ENCODE measurements at places on chromosomes 13 and 19. TPM values are rescaled to one million over a fixed set of nuclear protein-coding genes. Genes with fewer than 3 reads are reported as not detected.

The CAMSAP3 gene
- 0.23 TPM for total RNA-seq

The ANGPTL8 gene
- not detected for total RNA-seq

The CRB3 gene
- total RNA-seq, result 0.46 TPM

The CBY2 gene
- total RNA-seq, result not detected

The UPK1A gene
- 0.59 TPM for total RNA-seq

The CEACAM19 gene
- 1.3 TPM for total RNA-seq

The CRTC1 gene
- total RNA-seq, result 7.0 TPM

The MYO1F gene
- total RNA-seq, result 47.4 TPM

The ZMYM2 gene
- 73.2 TPM for total RNA-seq

The PLEKHJ1 gene
- 75.7 TPM for total RNA-seq

The EXOC3L2 gene
- not detected for total RNA-seq

The MED4 gene
- total RNA-seq, result 56.1 TPM

The ACTMAP gene
- total RNA-seq, result 13.2 TPM

The GNA15 gene
- 174 TPM for total RNA-seq

The PDX1 gene
- total RNA-seq, result not detected

The OR7D2 gene
- 0.37 TPM for total RNA-seq

The SIGLEC5 gene
- not detected for total RNA-seq

The ZNF132 gene
- 3.2 TPM for total RNA-seq

The MBD3L3 gene
- not detected for total RNA-seq

The RNF17 gene
- not detected for total RNA-seq

The DHDH gene
- total RNA-seq, result not detected

The OLFM4 gene
- total RNA-seq, result not detected

The LSR gene
- total RNA-seq, result 1.0 TPM

The KANK3 gene
- total RNA-seq, result 1.7 TPM

The FGF21 gene
- not detected for total RNA-seq

The JSRP1 gene
- total RNA-seq, result 0.21 TPM

The WASF3 gene
- 0.25 TPM for total RNA-seq

The SIAH3 gene
- 0.07 TPM for total RNA-seq

The CCNA1 gene
- total RNA-seq, result 4.3 TPM

The RGCC gene
- total RNA-seq, result 79.3 TPM

The FAAP24 gene
- 10.7 TPM for total RNA-seq

The PINLYP gene
- 9.1 TPM for total RNA-seq

The KLK4 gene
- not detected for total RNA-seq

The SHC2 gene
- not detected for total RNA-seq

The ZNF85 gene
- total RNA-seq, result 8.2 TPM

The GPR12 gene
- not detected for total RNA-seq

The RGS9BP gene
- 0.21 TPM for total RNA-seq

The EFNA2 gene
- not detected for total RNA-seq

The LIM2 gene
- not detected for total RNA-seq

The IZUMO2 gene
- not detected for total RNA-seq

The VSTM2B gene
- not detected for total RNA-seq

The SLC25A41 gene
- total RNA-seq, result 0.32 TPM

The CEACAM21 gene
- total RNA-seq, result 16.6 TPM

The FLT1 gene
- total RNA-seq, result 29.9 TPM

The ETHE1 gene
- 65.5 TPM for total RNA-seq

The FUT6 gene
- total RNA-seq, result not detected

The KCNRG gene
- total RNA-seq, result 0.53 TPM

The PEAK3 gene
- 0.18 TPM for total RNA-seq

The KMT5C gene
- total RNA-seq, result 35.3 TPM

The ZBTB32 gene
- 231 TPM for total RNA-seq

The URAD gene
- total RNA-seq, result not detected

All from activated T-helper 2 cell treated with anti-CD3 and anti-CD28 coated beads, Interferon-gamma antibody, Interleukin-2, Interleukin-4, amounts not matched to agents 10 μg/mL and 5 μg/mL and 100 μg/mL, durations not matched to agents 14 hours and 24 hours and 36 hours (primary cell).